ENCODE measurements at places on chromosomes 16 and 17.
A peak's percentile ranks its signal among the peaks of the same experiment; 100 is the strongest.

DNA sequence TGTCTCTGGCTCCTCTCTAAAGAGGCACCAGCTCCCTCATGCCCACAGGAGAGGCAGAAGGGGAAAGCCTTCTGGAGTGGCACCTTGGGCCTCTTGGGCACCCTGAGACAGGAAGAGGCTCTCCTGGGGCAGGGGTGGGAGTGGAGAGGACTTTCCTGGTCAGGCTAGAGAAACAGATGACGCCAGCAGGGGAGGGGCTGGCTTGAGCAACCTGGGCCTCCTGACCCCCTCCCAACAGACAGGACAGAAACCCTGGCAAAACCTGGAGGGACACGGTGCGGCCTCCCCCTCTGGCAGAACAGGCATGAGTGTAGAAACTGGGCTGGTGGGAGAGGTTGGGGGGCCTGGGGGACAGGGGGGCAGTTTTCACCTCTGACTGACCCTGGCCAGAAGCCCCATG, 6.1 kb downstream of the SMIM5 start:
- DNase-seq = no peak

- no peak for DNase-seq
Observed at GRCh38 chr17:4527134-4527533, 28.1 kb downstream of the MYBBP1A start.

GRCh38 chr17:9195411-9195810, 174.1 kb downstream of the NTN1 start:
- no peak for DNase-seq

DNA sequence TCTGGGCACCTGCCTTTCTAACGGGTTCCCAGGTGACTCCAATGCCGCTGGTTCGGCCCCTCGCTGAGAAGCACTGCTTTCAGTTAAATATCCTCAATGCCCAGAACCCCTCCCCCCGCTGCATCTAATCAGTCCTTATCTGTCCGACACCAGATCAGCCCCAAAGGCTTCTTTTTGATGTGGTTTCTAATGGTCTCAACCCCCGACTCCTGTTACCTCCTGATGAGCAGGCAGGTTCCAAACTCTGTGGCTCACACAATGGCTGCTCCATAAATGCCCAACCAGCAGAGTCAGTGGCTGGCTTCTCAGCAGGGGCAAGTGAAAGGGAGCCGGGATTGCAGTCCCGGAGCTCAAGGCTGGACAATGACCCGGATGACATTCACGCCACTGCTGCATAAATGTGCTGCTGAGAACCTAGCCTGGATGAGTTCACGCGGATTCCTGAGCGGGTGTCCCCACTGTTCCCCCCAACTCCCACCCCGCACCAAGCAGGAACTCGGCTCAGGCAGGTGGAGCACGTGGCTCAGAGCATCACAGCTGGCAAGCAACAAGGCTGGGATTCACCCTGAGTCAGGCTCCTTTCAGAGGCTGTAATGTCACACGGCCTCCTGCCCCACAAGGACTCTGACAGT, 1.0 kb upstream of the SLC38A8 start:
- no peak for DNase-seq

DNA sequence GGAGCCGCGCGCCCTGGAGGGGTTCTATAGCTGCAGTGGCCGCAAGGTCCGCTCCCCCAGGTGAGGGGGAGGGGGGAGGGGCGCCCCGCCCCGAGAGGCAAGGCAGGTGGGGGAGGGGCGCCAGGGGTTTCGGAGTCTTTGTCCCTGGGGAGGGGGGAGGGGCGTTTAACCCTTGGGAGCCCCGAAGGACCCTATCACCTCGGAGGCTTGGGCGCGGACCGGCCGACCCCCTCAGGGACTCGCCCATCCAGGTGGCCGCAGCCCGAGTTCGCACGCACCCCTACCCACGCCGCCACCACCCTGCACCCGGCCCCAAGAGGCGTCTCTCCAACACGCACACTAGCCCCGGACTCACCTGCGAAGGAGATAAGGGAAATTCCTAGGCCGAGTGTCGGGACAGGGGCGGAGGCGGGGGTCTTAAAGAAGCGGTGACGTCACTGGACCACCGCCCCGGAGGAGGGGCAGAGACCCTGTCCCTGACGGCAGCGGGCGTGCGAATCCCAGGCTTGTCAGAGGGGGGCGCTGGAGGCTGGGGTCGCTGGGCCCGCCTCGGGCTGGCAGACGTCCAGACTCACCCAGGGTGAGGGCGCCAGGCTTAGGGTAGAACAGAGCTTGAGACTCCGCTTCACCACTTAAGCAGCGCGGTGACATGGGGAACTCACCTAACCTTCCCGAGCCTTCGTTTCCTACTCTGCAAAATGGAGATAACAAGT, at the start of gene CLDN6:
CLDN6 (minus strand) TSS at position 390 of the 713 bp plus-strand sequence. CDS start 2,162 bp downstream, outside the sequence.
- DNase-seq = peak; percentile 53

DNA sequence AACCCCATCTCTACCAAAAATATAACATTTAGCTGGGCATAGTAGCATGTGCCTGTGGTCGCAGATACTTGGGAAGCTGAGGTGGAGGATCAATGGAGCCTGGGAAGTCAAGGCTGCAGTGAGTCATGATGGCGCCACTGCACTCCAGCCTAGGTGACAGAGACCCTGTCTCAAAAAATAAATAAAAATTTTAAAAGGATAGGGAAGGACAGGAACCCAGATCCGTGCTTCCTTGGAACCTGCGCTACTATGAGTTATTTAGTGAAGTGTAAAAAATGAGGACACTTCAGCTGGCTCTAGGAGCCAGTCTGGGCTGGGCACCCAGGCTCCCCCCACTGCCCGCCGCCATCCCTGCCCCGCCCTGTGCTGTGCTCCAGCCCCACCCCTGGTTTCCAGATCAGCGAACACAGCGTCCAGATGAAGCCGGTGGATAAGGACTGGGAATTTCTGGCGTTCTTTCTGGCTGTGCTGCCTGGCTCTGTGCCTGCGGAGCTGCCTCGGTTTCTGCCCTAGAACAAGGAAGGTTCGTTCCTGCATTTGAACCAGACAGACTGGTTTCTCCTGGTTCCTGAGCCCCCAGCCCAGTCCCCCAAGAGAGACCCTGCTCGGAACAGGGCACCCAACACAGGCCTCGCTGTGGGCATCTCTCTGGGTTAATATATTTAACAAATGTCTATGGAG, 18.5 kb downstream of the PLLP start:
- DNase-seq = no peak

DNA sequence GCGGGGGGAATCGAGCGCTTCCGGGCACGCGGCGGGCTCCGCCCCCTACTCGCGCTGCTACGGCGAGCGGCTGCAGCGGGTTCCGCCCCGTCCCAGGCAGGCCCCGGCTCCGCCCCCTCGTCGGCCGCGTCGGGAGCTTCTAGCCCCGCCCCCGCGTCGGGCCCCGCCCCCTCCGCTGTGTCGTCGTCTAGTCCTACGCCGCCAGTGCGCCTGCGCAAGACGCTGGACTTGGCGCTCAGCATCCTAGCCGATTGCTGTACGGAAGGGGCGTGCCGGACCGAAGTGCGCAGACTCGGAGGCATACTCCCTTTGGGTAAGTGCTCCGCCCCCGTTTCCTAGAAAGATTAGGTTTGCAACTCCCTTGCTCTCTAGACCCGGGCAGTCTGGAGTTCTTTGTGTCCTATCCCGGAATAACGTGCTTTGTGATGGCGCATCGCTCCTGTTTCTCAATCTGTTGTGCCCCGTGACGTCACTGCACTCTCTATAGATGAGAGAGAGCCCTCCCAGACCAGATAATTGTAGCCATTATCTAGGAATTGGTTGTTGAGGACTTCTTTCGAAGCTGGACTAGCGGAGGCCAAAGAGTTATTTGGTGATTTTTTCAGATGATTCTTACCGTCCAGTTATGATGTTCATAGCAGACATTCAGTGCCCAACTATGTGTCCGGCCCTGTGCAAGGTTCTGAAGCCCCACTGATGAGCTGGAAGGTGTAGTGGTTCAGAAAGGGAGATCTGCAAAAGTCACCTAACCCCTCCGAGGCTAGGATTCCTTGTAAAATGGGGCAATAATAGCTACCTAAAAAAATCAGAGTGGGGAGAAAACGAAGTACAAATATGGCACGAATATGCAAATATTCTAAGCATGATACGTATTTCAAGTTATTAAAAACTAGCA, 633 bp downstream of the ARMC5 start:
- DNase-seq = peak; percentile 99

- DNase-seq = no peak
Observed at GRCh38 chr17:9258115-9259015, 237.1 kb downstream of the NTN1 start.

- DNase-seq = no peak
Observed at GRCh38 chr17:79001190-79002020, 8.2 kb downstream of the CANT1 start.

DNA sequence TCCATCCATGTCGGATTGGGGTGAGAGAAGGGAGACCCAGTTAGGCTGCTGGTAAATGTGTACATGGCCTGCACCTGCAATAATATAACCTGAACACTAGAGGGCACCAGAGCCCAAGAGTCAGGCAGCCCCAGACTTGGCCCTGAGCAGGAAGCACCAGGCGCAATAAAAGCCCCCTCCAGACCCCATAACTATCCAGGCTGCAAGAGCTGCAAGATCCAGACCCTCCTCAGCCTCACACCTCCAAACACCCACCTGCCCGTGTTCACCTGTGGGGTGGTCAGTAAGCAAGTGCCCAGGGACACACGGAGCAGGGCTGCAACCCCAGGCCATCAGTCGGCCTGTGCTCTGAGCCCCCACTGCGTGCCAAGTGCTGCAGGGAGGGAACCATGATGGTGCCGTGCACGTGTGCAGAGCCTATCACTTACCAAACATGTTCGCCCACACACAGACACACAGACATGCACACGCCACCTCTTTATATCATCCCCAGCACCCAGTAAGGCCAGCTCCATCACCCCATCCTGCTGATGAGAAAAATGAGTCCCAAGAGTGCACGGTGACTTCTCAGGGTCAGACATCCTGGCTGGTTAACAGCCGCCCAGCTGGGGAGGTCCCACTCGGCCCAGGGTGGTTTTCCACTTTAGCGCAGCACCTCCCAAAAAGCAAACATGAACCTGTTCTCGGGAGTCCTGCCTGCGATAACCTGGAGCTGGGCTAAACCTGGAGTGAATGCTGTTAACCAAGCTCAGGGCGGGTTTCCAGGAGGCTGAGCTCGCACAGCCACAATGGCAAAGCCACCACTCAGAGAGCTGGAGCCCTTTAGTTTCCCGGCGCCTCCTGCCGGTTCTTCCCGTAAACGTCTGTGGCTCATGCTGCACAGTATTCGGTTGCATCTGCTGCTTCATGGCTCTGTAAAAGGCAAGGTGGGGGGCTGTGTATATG, 439.8 kb downstream of the SOX9 start:
- DNase-seq = peak; percentile 69

DNA sequence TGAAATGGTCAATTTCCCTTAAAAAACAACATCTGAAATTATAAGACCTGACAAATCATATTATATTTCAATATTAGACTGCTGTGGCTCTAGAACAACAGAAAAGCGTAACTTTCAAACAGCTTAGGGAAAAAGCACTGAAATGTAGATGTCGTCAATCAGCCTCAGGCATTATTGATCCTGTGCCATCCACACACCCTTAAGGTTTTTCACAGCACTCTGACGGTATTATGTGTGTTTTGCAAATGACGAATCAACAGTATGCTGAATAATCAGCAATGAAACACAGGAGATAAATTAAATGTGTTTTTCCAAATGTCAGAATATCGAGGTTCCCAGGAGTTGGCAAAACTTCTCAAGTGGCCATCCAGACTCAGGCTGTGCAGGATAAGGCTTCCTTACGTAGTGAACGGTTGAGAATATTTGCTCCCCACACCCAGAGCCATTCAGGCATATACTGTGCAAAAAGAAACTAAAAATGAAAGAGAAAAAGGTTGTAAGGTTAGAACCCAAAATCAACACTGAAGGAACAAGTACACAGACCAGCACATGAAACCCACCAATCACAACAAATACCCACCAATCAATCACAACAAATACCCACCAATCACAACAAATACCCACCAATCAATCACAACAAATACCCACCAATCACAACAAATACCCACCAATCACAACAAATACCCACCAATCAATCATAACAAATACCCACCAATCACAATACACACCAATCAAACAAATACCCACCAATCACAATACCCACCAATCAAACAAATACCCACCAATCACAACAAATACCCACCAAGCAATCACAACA, 7.7 kb upstream of the MBTPS1 start:
- no peak for DNase-seq
